ENCODE measurements at places on chromosomes 13 and 19. TPM values are rescaled to one million over a fixed set of nuclear protein-coding genes. Genes with fewer than 3 reads are reported as not detected.

Gene FRY
- 18.2 TPM for total RNA-seq

Gene N4BP2L1
- 5.7 TPM for total RNA-seq

Gene ZNF540
- total RNA-seq = 0.34 TPM

Gene SOX1
- total RNA-seq = not detected

Gene ADM5
- total RNA-seq = 1.5 TPM

Gene LCP1
- 2.3 TPM for total RNA-seq

Gene IL4I1
- total RNA-seq = 20.6 TPM

Gene KCTD15
- total RNA-seq = 72.3 TPM

Gene CALR3
- not detected for total RNA-seq

Gene COLGALT1
- total RNA-seq = 462 TPM

Gene A1BG
- 11.8 TPM for total RNA-seq

Gene ATP1A3
- total RNA-seq = 0.06 TPM

Gene FFAR1
- total RNA-seq = not detected

Gene CDC42EP5
- total RNA-seq = 177 TPM

Gene MEDAG
- 2.2 TPM for total RNA-seq

Gene ATP4A
- not detected for total RNA-seq

Gene YJU2
- 21.8 TPM for total RNA-seq

Gene CEACAM19
- 4.4 TPM for total RNA-seq

Gene IGFL3
- not detected for total RNA-seq

Gene CLDN10
- total RNA-seq = not detected

Gene GPR12
- not detected for total RNA-seq

Gene CYP2F1
- not detected for total RNA-seq

Gene ZNF552
- 2.7 TPM for total RNA-seq

Gene DAND5
- 0.05 TPM for total RNA-seq

Gene NTN5
- total RNA-seq = 1.4 TPM

Gene AMER2
- not detected for total RNA-seq

Gene ZNF90
- total RNA-seq = 0.87 TPM

Gene TEX26
- not detected for total RNA-seq

Gene KCNN1
- 0.41 TPM for total RNA-seq

Gene TRPC4
- total RNA-seq = 2.8 TPM

Gene NFKBIB
- 36.9 TPM for total RNA-seq

Gene LRRC25
- not detected for total RNA-seq

Gene CBY2
- not detected for total RNA-seq

Gene KCNRG
- 0.19 TPM for total RNA-seq

Gene B3GNT3
- not detected for total RNA-seq

Gene CPAMD8
- 4.4 TPM for total RNA-seq

Gene CGB8
- total RNA-seq = not detected

Gene ZSCAN4
- not detected for total RNA-seq

Gene ZNF585A
- total RNA-seq = 4.3 TPM

Gene B9D2
- total RNA-seq = 7.6 TPM

Gene APBA3
- total RNA-seq = 25.8 TPM

Gene MYO16
- 0.23 TPM for total RNA-seq

Gene C13orf42
- not detected for total RNA-seq

Gene ZIC5
- total RNA-seq = not detected

Gene ONECUT3
- not detected for total RNA-seq

Gene FXYD3
- not detected for total RNA-seq

Gene ATCAY
- total RNA-seq = not detected

Gene PCDH17
- 3.0 TPM for total RNA-seq

Gene PLIN5
- not detected for total RNA-seq

Gene LILRA2
- total RNA-seq = not detected

Gene CYP4F12
- not detected for total RNA-seq

Data from glomerular endothelial cell (primary cell).